ENCODE measurements at places on chromosomes 16 and 17.
A peak's percentile ranks its signal among the peaks of the same experiment; 100 is the strongest.

- peak; percentile 50 for DNase-seq
Measured at GRCh38 chr16:85557083-85557970, 55.8 kb upstream of the GSE1 start.

GRCh38 chr17:46744441-46744840 lies 74.1 kb downstream of the WNT3 start:
- DNase-seq: no peak

DNA sequence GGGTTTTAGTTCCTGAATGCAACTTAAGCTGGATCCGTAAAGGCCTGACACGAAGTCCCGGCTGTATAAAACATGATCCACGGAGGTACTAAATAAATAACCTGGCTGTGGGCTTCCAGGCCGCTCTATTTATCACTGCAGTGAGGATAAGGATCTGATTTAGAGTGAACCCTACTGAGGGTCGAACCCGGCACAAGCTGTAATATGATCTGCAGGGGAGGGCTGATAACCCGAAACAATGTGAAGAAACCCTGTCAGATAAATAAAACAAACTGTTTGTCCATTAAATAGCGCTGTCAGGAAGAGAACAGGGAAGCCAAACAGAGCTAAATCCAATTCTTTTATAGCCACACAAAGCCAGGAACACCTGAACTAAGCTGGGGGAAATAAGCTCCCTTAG lies 375.6 kb upstream of the SALL1 start:
- no peak for DNase-seq

DNA sequence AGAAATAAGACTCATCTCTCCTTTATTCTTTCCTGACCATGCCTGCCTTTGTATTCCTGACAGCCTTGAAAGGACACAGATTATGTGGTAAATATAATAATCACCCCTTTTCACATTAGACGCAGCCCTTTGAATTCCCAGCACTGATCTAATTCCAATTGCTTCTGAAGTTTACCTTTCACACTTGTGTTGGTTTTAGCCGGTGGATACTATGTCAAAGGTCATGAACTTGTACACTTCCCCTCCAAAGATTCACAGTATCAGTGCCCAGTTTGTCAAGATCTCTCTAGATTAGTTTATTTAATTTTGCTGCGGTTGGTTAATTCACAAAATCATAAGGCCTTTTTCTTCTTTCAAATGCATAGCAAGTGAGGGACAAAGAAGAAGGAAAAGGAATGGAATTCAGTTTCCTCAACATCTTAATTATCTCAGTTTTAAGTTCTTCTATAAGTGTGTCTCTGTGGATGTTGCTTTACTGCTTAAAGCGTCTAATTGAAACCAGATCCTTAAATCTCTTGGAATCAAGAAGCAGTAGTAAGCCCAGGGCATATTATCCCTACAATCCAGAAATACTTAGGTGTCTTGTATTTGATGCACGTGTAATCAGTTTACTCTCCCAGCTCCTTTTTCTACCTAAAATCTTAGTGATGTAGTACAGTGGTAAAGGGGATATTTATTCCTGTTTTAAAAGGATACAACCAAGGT lies 174.3 kb upstream of the TBX2 start:
- no peak for DNase-seq

- DNase-seq: peak; percentile 37
Measured at GRCh38 chr17:76816590-76817135, 51.5 kb upstream of the MGAT5B start.

DNA sequence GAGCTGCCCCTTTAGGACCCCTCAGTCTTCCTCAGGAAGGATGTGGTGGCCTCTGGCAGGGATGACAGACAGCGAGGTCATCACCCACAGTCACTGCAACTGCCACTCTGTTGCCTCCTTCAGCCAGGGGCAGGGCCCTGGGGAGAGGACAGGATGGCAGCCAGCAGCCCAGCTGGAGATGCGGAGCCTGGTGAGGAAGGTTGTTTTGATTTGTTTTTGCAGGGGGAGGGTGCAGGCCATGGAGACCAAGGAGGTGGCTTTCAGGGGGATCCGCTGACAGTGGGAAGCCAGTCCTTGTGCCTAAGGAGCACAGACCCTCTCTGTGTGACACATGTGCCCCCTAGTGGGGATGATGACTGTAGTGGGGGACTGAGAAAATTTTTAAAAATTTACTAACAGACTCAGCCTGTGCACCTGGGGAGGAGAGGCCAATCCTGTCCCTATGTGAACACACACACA lies 7.4 kb downstream of the PRCD start:
- peak; percentile 57 for DNase-seq

DNA sequence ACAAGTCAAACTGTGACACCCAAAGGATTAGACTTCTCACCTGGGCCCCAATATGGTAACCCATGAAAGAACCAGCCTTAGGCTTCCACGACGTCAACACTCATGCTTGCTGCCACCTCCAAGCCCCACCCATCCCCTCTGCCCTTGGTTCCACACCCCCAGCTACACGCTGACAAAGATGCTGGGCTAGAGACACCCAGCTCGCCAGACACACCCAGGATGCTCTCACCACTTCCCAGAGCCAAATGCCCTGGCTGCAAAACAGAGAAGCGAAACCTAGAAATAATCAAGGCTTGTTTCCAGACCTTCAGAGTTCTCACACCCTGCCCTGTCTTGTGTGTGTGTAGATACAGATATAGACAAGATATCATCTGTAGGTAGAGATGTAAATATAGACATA lies 26.0 kb upstream of the ADCY9 start:
- no peak for DNase-seq

- DNase-seq: no peak
Measured at GRCh38 chr16:28258567-28258966, 33.8 kb upstream of the SBK1 start.

- DNase-seq: peak; percentile 71
Measured at GRCh38 chr16:20383106-20384029, 21.2 kb downstream of the PDILT start.

DNA sequence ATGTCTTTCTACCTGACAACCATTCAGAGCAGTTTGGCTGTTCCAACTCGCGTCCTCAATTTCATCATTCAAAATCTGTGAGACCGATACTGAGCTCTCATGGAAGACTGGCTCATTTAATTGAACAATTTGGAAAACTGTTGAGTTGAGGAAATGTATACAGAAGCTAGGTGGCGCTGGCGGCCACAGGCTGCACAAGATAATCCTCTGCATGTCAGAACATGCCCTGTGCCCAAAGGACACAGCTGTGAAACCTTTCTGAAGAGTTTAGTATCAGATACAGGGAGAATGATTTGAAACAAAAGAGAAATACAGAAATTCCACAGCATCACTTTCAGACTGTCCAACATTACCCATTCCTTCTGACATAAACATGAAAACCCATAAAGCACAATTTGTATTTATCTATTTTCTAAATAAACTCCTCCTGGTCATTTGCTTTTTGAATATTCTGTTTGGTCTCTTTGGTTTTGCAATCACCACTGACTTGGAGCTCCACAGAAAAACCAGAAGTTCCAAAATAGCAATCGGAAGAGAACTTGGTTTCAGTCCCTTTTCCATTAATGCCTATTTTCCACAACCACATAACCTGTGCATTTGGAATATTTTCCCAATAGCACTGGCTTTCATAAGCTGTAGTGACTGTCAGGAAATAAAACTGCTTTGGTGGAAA lies 192.8 kb downstream of the MAP2K6 start:
- DNase-seq: peak; percentile 65

- DNase-seq: peak; percentile 77
Measured at GRCh38 chr17:43722870-43723665, 35.5 kb downstream of the SOST start.

- DNase-seq: no peak
Measured at GRCh38 chr16:85182774-85183173, 70.5 kb upstream of the CIBAR2 start.

DNA sequence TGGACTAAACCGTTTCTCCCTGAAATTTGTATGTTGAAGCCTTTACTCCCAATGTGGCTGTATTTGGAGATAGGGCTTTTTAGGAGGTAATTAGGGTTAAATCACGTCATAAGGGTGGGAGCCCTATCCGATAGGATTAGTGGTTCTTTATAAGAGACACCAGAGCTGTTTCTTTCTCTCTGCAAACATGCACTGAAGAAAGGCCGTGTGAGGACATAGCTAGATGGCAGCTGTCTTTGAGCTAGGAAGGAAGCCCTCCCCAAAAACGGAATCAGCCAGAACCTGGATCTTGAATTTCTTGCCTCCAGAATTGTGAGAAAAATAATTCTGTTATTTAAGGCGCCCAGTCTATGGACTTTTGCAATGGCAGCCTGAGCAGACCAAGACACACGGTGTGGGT lies 14.1 kb downstream of the ODF4 start:
- no peak for DNase-seq

DNA sequence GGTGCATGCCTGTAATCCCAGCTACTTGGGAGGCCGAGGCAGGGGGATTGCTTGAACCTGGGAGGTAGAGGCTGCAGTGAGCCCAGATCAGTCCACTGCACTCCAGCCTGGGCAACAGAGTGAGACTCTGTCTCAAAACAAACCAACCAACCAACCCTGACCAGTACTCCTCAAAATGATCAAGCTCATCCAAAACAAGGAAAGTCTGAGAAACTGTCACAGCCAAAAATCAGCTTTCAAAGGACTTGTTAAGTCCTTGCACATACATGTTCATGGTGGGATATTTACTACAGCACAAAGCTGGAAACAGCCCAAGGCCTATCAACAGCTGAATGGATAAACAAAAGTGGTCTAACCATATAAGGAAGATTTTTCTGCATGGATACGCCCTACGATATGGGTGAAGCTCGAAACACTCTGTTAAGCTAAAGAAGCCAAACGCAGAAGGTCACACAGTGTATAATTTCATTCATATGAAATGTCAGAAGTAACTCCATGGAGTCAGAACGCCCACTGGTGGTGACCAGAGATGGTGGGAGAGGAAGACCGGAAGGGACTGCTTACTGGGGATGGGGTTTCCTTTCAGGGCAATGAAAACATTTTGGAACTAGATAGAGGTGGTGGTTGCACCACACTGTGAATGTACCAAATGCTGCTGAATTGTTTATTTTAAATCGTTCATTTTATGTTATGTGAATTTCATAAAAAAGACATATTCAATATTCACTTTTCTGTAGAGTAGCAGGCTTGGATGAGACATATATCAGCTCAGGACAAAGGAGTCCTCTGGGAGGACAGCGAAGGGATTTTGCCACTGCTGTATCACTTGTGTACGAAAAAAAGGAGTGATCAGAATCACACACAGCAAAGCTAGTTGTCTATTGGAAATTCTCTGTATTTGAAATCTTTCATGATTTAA lies 17.7 kb downstream of the CCL17 start:
- peak; percentile 33 for DNase-seq

DNA sequence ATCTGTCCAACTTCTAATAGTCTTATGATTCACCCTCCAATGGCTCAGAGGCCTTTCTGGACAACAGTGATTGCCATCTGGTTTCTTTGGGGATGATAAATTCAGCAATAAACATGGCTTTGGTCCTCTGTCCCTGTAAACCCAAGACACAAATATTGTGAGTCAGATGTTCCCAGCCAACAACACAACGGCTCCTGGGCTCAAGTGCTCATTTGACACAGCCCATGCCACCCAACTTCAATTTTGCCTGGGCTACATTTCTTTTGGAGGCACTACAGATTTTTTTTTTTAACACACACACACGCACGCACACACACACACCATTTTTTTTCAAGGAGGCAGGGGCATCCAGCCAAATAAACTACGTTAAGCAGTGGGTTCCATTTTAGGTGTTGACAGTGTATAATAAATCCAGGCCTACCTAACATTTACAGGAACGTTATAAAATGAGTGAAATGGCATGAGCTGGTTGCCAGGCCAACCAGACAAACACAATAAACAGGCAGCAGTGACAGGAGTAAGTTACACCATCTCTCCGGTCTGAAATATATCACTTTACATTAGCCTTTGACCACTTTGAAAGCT lies 939.9 kb upstream of the SOX9 start:
- peak; percentile 28 for DNase-seq

DNA sequence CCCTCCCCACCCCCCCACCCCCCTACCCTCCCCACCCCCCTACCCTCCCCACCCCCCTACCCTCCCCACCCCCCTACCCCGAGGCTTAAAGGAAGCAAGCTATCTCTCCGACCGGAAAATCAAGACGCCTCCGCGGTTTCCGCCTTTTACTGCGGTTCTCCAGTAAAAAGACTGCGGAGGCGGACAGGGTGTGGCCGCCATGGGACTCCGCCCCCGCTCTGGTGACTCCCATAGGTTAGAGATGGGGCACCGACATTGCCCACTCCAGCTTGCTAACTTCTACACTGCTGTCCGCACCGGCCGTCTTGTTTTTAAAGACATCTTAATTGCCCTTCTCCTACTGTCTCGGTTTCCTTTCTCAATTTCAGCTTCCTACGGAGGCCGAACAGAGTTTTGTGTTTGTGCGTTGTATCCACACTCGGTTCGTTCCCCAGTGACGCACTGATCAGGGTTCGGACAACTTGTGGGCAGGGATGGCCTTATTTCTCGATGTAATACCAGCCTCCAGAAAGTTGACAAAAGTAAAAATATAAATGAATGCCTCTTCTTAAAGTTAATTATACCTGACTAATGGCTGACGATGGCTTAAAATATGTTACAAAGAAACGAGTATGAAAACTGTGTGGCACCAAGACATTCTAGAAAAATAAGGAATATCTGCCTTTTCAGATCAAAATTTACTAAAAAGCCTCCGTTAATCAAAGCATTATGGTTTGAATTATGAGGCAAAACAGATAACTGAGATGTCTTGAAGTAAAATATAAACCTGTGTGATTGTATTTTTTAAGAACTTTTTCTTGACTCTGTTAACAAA lies 1.1 kb upstream of the ZNF200 start:
- DNase-seq: peak; percentile 82

DNA sequence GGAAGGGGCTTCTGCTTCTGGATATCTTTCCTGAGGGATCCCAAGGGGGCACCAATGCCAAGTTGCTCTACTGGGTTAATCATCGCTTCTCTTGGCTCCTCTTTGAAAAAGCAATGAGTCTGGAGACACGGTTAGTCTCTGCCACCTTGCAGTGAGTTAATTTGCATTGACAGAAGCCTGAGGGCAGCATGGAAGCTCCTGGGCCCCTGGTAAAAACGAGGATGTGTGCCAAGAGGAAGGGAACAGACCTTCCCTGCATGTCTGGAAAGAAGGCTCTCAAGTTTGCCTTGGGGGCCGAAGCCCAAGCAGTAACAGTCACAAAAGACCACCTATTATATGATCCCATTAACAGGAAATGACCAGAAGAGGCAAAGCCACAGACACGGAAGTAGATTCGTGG lies 86.7 kb downstream of the IRX5 start:
- DNase-seq: no peak

DNA sequence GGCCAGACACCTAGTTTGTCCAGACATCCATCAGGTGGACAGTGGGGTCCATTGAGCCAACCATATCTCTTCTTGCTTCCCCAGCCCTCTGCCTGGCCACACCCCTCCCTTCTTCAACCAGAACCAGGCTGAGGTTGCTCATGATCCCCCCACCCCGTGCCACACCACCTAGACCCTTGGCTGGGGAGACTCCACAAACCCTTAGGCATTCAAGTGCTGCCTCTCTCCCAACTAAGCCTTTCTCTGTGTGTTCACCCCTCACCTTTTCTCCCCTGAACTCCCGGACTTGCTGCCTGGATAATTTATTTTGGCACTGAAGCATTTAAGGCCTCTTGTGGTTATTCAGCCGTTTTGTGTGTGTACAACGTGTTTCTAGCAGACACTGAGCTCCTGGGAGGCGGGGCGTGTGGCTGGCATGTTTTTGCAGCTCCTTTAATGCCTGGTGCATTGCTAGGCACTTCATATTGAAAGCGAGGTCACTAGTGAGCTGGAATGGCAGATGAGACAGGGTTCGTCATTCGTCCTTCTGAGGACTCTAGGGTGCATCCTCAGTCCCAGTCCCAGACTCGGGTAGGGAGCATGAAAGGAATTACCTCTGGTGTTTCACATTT lies 28.7 kb downstream of the CACNA1G start:
- DNase-seq: peak; percentile 74
